ENCODE measurements at places on chromosomes 7 and 10. TPM values are rescaled to one million over a fixed set of nuclear protein-coding genes. Genes with fewer than 3 reads are reported as not detected.

LLCFC1 gene
- total RNA-seq = not detected

FKBP6 gene
- total RNA-seq = not detected

TCAF2 gene
- total RNA-seq = 21.3 TPM

COX15 gene
- 38.3 TPM for total RNA-seq

PTPN20 gene
- total RNA-seq = 2.8 TPM

OPTN gene
- 98.2 TPM for total RNA-seq

CREB5 gene
- not detected for total RNA-seq

ZNF273 gene
- total RNA-seq = 8.6 TPM

HOXA6 gene
- not detected for total RNA-seq

GJC3 gene
- total RNA-seq = 0.16 TPM

SFXN2 gene
- 28.6 TPM for total RNA-seq

CFAP69 gene
- total RNA-seq = not detected

SORCS1 gene
- total RNA-seq = not detected

CCDC7 gene
- 20.7 TPM for total RNA-seq

CABCOCO1 gene
- not detected for total RNA-seq

OR2A7 gene
- 3.9 TPM for total RNA-seq

MSRB2 gene
- 13.4 TPM for total RNA-seq

MEIG1 gene
- total RNA-seq = 0.70 TPM

CYP26A1 gene
- total RNA-seq = not detected

TSPAN12 gene
- not detected for total RNA-seq

SYPL1 gene
- total RNA-seq = 52.0 TPM

CDNF gene
- total RNA-seq = 0.48 TPM

MMD2 gene
- not detected for total RNA-seq

HABP2 gene
- total RNA-seq = not detected

PON1 gene
- total RNA-seq = not detected

SPDYE16 gene
- 0.25 TPM for total RNA-seq

GNAI1 gene
- 0.66 TPM for total RNA-seq

KLLN gene
- 0.86 TPM for total RNA-seq

SPDYE5 gene
- not detected for total RNA-seq

METTL27 gene
- 2.7 TPM for total RNA-seq

Measured in T-helper 2 cell treated with Interferon-gamma antibody and Interleukin-4, amounts not matched to agents 100 ng/mL and 5 ng/mL, for 36 hours (primary cell).